Stimulated activated CD8-positive, alpha-beta memory T cell treated with anti-CD3 and anti-CD28 coated beads, Interleukin-12 subunit alpha, Interleukin-12 subunit beta, amount 100 ng/mL, for 1 hour (primary cell): ENCODE measurements at places on chromosomes 13 and 19.
A peak's percentile ranks its signal among the peaks of the same experiment; 100 is the strongest.

DNA sequence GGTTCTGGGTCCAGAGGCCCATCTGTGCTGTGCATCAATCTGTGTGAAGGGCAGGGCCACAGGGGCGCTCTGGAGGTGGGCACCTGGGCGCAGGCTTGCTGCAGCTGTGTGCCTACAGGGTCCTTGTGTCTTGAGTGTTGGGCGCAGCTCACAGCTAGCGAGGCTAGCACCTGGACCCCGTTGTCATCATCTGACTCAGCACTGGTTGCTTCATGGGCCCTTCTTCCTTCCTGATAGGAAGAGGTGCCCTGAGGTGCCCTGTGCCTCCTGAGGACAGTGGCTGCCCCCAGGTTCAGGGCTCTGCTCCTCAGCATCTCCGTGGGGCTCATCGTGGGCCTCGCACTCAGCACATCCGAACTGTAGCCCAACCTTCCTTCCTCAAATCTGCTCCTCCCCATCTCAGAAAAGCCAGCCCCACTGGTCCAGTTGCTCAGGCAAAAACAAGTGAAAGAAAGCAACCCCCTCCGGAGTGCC, 54.8 kb downstream of the GATAD2A start:
- no peak for DNase-seq

- no peak for DNase-seq
These were observed 37.4 kb downstream of the PTPRS start for GRCh38 chr19:5303208-5303607.

GRCh38 chr13:83881917-83882605, at the start of gene SLITRK1:
Gene SLITRK1, minus strand, starts transcription at chr13:83882474. Its CDS starts 967 bp downstream, at chr13:83881507.
- no peak for DNase-seq

DNA sequence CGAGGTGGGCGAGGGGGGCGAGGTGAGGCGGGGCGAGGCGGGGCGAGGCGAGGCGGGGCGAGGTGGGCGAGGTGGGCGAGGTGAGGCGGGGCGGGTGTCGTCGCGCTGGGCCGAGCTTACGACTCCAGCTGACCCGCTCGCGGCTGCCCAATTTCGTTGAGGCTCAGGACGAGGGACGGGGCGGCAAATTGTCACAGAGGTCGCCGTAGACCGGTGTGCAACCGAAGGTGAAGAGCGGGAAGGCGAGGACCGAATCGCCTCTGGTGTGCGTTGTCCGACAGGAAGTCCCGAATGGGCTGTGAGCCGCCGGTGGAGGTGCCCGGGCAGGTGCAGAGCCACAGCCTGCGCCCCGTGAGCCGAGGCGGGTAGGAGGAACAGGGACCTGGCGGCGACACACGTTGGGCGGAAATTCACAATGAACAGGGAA, at the start of gene LACC1:
TSS of gene LACC1 (plus strand) at position 150 of the 427 bp plus-strand sequence. CDS start 1,082 bp downstream, outside the sequence.
- DNase-seq = peak; percentile 0

DNA sequence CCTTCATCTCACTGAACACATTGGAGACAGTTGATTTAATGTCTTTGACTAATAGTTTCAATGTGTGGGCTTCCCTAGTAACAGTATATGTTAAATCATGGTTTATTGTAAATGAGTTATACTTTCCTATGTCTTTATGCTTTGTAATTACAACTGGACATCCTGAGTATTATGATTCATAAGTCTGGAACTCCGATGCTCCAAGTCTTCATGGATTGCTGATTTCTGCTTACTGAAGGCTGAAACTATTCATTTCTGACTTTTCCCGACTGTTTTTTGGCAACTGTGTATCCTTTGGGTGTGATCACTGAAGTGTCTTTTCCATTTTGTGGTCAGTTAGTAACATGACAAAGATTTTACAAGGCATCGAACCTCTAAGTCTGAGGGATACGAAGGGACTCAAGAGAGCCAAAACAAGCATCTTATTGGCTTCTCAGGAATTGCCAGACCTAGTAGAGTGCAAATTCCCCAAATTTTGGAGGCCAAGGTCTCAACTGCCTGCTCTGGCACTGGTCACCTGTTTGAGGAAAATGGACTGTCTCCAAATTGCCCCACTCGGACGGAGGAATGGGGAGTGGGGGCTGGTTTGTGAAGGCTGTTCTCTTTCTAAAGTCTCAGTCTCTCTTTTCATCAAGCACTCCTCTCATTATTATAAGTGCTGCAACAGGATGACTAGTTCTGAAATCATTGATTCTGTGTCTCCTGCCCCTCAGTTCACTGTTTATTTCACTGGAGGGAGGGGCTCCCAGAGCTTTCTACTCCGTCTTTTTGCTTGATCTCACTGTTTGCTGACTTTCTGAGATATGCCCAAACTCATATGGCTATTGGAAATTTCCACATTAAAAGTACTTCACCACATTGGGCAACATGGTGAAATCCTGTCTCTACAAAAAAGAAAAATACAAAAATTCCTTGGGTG, 20.2 kb upstream of the CD70 start:
- DNase-seq = no peak

- DNase-seq = no peak
These were observed 2.9 kb downstream of the CYSLTR2 start for GRCh38 chr13:48656608-48657007.

DNA sequence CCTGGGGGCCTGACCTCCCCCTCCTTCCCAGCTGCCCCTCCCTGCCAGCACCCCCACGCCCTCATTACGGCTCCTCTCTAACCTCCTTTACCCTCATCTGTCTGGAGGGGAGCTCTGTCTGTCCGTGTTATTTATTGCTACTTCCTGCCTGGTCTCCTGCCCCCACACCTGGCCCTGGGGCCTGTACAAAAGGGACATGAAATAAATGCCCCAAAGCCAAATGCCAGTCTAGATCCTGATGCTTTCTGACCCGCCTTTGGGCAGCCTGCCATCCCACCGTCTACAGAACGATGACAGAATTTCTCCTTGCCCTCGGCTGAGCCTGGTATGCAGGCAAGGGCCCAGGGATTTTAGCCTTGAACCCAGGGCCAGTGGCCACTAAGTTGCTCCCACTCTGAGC, 15.4 kb upstream of the CD22 start:
- DNase-seq = no peak

DNA sequence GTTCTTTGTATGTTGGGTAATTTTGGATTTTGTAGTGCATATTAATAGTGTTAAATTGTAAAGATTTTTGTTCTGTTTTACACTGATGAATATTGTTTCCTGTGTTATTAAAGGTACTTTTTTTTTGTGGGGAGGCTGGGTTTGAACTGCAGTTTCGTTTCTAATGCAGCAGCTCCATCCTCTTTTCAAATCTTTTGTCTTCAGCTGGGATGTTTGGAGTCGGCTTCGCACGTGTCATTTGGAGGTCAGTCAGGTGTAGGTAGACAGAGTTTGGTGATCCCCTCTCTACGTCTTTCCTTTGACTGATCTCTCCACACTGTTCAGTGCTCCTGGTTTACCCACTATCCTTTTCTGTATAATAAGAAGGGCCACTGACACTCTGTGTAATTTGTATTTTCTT, 30.3 kb downstream of the TDRD3 start:
- no peak for DNase-seq

GRCh38 chr19:40251991-40252390, 25.5 kb upstream of the CCNP start:
- DNase-seq = no peak

DNA sequence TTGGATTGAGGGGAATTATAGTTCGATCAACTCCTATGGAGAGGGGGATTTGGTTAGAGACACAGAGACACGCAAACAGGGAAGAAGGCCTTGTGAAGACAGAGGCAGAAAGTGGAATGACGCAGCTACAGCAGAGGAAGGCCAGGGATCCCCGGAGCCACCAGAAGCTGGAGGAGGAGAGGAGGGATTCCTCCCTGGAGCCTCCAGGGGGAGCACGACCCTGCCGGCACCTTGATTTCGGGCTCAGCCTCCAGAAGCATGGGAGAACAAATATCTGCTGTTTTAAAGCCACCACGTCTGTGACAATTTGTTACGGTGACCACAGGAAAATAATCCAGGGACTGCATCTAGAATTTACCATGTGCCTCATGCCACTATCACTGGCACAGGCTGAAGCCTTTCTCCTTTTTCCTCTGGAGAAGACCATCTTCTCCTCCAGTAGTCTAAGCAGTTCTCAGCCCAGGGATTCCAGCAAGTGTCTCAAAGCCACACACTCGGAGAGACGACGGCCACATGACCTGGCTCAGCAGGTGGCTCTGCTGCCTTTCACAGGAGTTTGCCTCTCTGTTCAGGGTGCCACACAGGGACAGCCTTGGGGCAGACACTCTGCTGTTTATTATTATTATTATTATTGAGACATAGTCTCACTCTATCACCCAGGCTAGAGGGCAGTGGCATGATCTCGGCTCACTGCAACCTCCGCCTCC, 39.9 kb upstream of the CCNE1 start:
- no peak for DNase-seq

DNA sequence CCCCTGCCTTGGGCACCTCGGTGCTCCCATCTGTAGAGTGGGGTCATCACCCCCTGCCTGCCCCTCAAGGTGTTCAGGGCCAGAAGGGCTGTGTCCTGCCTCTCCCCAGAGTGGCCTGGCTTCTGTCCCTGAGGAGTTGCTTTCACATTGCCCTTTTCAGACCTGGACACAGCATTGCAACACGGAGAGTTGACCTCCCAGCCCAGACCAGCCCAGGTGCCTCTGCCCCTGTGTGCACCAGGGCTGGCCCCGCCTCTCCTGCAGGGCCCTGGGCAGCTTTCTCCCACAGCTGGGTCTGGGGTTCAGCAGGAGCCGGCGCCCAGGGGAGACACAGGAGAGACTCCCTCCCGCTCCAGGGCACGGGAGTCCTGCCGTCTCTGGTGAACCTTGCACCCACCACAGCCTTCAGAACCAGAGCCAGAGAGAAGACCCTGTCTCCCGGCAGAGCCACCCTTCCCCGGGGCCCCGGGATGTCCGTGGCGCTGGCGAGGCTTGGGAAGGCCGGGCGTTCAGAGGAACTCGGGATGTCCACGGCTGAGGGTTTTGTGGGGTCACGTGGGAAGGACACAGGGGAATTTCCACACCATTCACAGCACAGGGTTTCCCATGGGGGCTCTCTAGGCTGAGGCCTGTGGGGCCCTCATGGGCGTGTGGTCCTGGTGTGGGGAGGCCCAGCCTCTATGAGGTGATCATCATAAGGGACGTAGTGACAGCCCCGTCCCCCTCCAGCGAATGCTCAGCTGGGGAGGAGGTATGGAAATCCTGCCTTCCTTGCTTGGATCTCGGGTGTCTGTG, 23.2 kb downstream of the C13orf46 start:
- no peak for DNase-seq

DNA sequence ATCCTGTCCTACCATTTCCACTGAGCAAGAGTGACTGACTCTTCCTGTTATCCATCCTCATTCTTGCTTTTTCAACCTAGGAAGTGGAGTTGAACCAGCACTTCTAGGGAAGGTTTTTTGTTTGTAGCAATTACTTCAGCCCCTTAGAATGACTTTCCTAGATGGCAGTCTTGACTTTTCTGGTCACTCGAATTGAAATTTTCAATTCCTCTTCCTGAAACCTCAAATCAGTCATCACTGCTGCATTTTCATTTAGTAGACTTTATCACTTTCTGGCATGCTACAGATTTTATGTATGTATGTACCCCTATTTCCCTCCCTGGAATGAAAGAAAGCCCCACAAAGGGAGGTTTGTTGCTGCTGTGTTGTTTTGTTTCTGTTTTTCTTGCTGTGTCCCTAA, 915.9 kb downstream of the PCDH17 start:
- DNase-seq = no peak

GRCh38 chr13:113219256-113219940, 10.0 kb downstream of the CUL4A start:
- DNase-seq = no peak
